ENCODE measurements at places on chromosomes 13 and 19.
A peak's percentile ranks its signal among the peaks of the same experiment; 100 is the strongest.

GRCh38 chr13:49561062-49561410 is 24.3 kb downstream of the RCBTB1 start:
- DNase-seq: no peak

DNA sequence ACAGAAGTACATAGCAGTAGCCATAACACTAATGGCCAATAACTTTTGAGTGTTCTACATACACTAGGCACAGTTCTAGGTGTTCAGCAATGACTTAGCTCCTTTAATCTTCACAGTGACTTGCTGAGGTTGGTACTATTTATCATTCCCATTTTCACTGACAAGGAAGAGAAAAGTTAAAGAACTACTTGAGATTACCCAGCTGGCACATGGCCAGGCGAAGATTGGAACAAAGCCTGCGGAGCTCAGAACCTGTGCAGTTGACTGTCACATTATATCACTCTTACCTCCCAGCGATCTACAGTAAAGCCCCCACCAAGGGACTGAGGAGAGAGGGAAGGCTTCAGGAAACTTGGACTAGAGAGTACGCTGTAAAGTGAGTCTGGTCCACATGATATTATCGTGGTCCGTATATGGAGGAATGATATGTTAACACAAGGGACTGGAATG is 42.4 kb upstream of the WDFY2 start:
- DNase-seq: no peak

DNA sequence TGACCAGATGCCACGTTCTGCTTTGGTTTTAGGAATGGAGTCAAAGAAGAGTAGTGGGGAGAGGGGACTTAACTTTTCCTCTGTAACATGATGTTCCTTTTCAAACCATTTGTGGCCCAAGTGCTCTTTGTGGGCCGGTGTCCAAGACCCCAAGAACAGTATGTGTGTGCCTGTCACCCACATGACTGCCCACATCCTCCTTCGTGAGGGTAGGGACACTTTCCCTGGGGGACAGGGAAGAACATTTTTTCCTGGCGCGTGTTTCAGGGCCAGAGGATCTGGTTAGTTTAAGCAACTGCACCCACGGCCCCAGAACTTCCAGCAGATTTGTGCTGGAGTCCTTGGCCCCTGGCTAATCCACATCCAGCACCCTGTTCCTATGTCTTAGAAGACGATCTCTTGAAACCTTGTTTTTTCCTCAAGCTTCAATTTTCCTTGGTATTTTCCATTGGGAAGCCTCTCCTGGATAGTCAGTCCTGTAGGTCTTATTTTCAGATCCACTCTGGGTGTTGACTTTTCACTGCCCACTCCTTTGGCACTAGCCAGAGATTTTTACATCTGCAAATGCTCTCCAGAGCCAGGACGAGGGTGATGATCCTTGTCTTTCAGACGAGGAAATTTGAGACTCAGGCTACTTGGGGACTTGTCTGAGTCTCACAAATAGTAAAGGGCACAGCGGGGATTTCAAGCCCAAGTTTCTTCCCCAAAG is 10.8 kb upstream of the CCDC97 start:
- DNase-seq: peak; percentile 83

DNA sequence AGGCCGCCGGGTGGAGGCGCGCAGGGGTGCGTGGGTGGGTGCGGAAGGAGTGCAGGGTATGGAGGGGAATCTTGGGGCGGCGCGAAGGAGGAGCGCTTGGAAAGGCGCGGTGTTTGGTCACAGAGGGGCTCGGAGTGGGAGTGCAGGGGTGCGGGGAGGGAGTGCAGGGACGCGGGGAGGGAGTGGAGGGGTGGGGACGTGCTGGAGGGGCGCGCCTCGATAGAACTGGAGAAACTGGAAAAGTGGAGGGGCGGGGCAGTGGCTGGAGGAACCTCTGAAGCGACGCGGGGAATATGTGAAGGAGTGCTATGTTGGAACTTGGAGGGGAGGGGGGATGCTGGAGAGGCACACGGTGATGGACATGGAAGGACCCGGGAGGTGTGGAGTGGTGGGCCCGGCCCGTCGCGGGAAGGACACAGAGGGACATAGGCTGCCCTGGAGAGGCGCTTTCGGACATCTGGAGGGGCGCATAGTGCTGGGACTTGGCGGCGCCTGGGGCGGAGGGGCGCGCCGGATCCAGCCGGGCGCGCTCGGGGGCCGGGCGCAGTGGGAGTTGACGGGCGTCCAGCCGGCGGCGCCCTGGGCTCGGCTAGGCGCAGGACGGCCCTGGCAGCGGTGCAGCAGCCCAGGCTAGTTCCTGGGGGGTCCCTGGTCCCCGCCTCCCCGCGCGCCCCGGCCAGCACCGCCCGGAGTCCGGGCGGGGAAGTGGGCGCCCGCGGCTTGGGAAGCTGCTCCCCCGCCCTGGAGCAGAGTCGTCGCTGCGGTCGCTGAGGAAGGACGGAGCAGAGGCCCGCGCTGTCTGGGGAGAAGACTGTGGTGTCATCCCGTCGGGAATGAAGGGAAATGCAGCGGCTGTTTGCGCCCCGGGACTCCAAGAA is 20.8 kb upstream of the SGCG start:
- no peak for DNase-seq

All from sigmoid colon (tissue), 7 donors.